ENCODE measurements at places on chromosomes 4 and X.
A peak's percentile ranks its signal among the peaks of the same experiment; 100 is the strongest.

DNA sequence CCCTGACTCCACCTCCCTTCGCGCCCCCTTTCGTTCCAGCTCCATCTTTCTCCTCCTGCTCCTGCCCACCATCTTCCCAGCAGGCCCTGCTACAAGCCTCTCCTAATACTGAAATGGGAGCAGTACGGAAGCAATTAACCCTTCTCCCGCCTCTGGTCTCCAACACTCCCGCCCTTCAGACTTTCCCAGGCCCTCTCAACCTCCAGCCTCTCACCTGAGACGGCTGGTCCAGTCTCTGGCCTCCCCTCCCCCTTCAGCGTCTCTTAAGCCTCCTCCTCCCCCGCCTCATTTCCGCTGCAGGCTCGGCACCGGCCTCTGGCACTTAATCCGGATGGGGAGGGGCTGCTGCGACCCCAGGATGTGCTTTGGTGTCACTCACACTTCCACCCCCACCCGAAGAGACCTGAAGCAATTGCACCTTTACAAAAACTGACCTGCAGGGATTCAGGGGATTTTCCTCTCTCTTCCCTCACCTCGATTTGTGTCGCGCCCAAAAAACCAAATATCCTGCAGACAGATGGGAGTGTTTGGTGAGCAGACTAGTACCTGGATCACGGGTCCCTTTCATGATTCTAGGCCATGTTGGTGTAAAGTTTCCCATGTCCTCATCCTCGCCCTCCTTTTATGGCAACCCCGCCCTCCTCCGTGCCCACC lies 657 bp downstream of the TCEAL8 start:
- DNase-seq: peak; percentile 48

DNA sequence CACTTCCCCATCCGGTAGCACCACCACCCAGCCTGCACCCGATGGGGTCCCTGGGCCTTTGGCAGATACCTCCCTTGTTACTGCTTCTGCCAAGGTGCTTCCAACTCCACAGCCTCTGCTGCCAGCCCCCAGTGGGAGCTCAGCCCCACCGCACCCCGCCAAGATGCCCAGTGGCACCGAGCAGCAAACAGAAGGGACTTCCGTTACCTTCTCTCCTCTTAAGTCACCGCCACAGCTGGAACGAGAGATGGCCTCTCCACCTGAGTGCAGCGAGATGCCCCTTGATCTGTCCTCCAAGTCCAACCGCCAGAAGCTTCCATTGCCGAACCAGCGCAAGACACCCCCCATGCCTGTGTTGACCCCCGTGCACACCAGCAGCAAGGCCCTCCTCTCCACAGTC lies 31.9 kb downstream of the BCORL1 start:
- no peak for DNase-seq

DNA sequence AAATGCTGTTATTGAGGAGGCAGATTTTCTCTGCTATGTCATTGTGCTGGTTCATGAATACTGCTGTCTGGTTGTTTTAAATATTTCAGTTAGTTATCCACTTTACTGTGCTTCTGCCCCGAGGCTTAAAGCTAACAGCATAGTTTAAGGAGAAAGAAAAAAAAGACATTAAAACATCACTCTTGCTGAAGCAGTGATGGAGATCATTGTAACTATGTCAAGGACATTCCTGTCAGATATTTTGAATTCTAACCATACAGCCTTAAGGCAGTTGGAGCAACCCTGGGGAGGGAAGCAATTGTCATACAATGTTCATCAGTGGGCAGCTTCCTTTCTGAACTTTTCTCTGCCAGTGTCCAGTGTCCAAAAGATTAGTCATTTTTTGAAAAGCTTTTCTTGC lies 199.0 kb upstream of the DDX53 start:
- DNase-seq: no peak

DNA sequence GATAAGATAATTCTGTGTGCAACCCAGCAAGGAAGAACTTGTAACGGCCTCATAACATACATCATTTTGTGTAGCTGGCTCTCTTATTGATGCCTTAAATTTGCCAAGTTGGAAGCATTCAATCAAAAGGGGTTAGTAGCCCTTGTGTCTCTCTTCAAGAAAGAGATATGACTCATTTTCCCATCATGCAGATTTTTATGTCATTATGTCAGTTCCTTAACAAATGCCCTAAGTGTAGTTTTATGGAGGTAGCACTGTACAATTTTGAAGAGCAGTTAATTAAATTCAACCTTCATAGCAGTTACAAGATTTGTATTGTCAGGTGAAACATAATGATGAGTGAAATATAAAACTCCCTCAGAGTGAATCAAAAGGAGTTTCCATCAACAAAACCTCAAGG lies 215.6 kb downstream of the GRIA3 start:
- no peak for DNase-seq

GRCh38 chr4:99134586-99134985 lies 9.5 kb downstream of the ADH4 start:
- DNase-seq: no peak
